ENCODE measurements at places on chromosomes 16 and 17.

DNA sequence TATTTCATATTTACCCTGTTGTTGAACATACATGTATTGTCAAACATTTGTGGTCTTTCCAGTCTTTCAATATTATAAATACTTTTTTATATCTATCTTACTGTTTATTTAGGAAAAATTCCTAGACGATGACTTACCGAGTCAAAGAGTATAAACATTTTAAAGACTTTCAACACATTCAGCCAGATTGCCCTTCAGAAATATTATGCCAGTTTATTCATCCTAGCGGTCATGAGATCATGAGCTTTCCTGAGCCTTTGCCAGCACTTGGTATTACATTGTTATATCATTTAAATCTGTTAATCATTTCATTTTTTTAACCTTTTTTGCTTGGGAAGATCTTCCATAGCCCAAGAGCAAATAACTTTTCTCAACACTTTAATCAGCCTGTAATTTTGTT, 197.4 kb downstream of the SPECC1 start:
- no peak for DNase-seq

GRCh38 chr16:80375973-80376372, 164.8 kb upstream of the DYNLRB2 start:
- DNase-seq: no peak

- DNase-seq: no peak
These were observed 384.6 kb downstream of the SLC39A11 start for GRCh38 chr17:72707881-72708280.

DNA sequence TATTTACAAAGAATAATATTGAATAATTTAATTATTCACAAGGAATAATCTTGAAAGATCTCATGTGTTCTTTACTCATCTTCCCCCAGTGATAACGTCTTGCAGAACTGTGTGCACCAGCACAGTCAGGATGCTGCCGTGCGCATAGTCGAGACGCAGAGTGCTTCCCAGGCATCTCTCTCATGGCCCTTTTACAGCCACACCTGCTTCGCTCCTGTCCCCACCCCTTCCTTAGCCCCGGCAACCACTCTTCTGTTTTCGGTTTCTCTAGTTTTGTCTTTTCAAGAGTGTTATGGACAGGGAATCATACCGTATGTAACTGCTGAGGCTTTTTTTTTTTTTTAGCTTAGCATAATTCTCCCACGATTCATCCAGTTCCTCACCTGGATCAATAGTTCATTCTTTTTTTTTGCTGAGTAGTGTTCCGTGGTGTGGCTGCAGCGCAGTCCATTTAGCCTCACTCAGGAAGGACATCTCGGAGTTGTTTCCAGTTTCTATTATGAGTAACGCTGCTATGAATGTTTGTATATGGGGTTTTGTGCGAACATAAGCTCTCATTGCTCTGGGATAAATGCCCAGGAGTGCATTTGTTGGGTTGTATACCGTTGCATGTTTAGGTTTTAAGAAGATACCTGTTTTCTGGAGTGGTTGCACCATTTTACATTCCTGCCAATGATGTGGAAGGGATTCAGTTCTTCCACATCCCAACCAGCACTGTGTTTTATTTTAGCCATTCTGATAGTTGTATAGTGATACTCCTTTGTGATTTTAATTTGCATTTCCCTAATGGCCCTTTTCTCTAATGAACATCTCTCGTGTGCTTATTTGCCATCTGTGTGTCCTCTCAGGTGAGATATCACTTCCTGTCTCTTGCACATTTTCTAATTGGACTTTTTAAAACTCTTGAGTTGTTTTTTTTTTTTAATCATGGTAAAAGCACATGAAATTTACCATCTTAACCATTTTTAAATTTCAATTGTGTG, 47.6 kb downstream of the SEC14L1 start:
- DNase-seq: no peak

DNA sequence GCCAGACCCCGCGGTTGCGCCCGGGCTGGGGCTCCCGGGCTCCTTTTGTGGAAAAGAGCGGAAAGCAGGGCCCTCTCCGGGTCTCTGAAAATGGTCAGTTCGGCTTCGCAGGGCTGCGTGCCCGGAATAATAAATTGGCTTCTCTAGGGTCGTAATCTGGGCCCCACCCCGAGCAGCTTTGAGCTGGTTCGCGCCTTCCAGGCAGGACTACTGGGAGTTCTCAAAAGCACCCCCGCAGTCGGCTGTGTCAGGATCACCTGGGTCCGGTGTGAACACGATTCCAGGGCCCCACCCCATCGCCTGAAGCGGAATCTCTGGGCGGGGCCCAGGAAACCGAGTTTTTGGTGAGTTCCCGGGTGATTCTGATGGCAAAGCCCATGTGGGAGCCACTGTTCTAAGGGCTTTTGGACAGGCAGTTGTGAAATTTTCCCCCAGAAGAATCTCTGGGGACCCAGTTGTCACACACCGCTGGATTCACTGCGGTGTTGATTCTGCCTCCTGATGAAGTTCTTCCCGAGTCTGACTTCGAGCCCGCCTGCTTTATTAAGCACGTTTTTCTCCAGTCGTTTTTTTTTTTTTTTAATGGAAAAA, 77.0 kb downstream of the MRC2 start:
- no peak for DNase-seq
